ENCODE measurements at places on chromosomes 4 and X.

DNA sequence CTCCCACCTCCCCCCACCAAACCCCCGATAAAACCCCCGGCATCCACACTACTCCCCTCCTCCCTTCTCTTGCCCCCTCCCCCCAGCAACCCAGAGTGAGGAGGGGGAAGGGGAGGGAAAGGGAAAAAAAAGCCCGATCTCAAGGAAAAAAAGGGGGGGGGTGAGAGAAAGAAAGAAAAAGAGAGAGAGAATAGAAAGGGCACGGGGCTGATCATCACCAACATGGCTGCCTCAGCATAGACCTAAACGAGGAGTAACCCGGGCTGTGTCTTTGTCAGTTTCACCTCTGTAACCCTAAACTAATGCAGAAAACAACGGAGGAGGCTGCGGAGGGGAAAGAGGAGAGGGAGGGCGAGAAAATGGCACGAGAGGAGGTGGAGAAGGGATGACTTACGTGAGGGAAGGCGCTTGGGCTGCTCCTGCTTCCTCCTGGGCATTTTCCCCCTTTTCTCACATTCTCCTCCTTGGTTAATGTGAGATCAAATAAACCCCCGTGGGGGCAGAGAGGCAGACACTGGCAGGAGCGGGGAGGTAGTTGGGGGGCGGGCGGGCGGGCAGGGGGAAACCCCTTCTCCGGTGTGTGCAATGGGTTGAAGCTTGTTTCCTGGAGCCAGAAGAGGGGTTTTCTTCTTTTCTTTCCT lies 532 bp downstream of the ZNF827 start:
- DNase-seq, result peak; percentile 41

GRCh38 chr4:7015383-7016035 lies 27.7 kb upstream of the TADA2B start:
- DNase-seq, result no peak

- peak; percentile 94 for DNase-seq
Observed at GRCh38 chr4:80500613-80501012, 165.1 kb downstream of the CFAP299 start.

DNA sequence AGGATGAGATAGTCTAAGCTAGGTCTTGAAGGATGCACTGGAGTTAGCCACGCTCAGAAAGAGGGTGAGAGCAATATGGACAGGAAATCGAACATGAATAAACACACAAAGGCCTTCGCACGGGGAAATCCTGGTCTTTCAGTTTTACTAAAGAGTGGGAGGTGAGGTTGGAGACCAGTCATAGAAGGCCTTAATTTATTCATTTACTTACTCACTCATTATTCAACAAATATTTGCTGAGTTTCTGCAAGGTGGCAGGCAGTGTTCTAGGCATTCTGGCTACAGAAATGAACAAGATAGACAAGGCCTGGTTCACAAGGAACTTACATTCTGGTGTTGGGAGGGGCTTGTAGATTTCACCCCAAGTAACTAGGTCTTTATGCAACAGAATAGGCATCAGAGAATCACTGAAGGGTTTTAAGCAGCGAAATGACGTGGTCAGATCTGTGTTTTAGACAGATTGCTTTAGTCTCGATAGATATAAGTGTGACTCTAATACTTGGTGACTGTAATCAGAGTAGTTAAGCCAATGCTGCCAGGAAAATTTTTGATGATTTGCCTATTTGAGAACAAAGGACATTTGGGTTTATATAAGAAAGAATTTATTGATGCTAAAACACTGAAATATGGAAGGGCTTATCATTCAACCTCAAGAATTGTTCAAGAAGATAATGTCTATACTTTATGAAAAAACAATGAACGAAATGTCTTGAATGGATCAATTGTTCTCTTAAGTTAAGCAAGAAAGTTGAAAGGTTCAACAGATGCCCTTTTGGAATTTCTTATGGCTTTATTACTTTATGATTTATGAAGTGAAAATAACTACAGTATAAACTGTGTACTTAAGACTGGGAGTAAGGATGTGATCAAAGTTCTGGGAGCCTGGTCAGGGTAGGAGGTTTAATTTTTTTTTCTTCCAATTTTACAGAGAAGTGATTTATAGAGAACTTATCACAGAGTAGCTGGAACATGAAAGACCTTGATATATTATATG lies 184.4 kb upstream of the CASK start:
- DNase-seq, result no peak

GRCh38 chr4:3508542-3508941 lies 23.7 kb downstream of the LRPAP1 start:
- no peak for DNase-seq

GRCh38 chrX:9189286-9189685 lies 155.4 kb upstream of the FAM9B start:
- DNase-seq, result peak; percentile 18

- peak; percentile 43 for DNase-seq
Observed at GRCh38 chrX:30702736-30703135, 49.5 kb downstream of the GK start.

DNA sequence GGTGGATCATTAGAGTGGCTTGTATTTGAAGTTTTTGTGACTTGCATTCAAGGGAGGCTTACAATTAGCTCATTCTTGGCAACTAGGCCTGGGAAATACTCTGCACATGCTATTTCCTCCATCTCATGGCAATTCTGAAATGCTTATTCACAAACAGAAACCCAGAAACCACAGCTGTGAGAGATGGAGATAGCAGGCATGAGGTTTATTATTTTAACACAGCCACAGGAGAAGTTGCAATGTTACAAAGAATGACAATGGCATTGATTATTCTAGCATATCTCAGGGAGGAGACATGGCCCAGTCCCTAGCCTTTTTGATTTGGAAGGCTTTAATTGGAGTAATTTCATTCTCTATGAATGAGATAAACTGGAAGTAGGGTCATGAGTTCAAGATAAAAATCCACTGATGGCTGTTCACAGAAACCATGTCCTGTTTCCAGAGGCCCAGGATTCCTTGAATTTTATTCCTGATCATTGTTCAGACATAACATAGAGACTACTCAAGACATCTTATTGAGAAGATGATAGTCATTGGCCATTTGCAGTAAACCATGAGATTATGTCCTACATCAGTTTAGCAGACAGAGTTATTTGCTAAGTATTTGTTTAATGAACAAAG lies 123.9 kb downstream of the MID1 start:
- DNase-seq, result peak; percentile 78

GRCh38 chr4:69617083-69617694 lies 22.3 kb downstream of the UGT2A2 start:
- DNase-seq, result peak; percentile 71

- no peak for DNase-seq
Observed at GRCh38 chr4:82705169-82705927, 93.2 kb downstream of the SCD5 start.

- DNase-seq, result peak; percentile 3
Observed at GRCh38 chr4:3009422-3009821, 46.1 kb downstream of the GRK4 start.

- DNase-seq, result no peak
Observed at GRCh38 chr4:132344924-132345828, 803.9 kb upstream of the PCDH10 start.

DNA sequence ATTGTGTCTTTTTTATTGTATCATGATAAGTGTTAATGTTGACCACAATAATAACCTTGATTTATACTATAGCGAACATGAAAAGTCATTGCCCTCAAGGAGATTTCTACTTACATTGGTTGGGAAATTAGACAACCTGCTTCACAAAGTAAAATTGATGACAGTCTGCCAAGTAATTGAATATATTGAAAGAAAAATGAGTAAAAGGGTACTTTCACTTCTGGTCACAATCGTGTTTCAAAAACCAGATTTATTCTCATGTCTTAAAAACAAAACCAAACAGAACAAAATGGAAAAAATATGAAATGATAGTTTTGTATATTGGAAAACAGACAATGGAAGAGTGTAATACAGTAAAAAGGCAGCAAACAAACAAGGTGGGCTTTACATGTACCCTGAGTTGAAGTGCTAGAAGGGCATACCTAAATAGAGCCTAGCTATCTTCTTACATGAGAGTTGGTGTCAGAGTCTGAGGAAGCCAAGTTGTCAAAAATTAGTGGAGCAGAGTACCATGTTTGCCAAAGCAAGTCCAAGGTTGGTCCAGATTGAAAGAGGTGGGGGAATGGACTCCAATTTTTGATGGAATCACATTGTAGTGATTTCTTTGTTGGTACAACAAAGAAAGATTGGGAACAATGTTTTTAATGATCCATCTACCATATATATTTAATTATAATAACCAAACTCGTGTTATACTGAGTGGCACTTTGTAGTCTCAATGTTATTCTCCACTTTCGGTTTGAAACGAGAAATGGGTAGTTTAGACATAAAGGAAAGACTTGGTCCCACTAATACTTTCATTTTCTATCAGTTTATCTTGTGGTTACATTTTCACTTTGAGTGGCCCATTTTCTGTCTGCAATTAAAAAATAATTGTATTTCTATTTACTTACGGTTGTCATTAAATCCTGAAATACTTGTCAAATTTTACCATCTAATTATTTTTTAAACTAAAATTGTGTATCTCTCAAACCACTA lies 775.6 kb downstream of the STIM2 start:
- DNase-seq, result no peak

- DNase-seq, result no peak
Observed at GRCh38 chrX:120755066-120755846, 120.4 kb downstream of the CT47B1 start.

- DNase-seq, result no peak
Observed at GRCh38 chr4:52249581-52249980, 198.5 kb downstream of the SPATA18 start.

GRCh38 chrX:103157496-103158316 lies 57.2 kb upstream of the BEX4 start:
- peak; percentile 40 for DNase-seq

DNA sequence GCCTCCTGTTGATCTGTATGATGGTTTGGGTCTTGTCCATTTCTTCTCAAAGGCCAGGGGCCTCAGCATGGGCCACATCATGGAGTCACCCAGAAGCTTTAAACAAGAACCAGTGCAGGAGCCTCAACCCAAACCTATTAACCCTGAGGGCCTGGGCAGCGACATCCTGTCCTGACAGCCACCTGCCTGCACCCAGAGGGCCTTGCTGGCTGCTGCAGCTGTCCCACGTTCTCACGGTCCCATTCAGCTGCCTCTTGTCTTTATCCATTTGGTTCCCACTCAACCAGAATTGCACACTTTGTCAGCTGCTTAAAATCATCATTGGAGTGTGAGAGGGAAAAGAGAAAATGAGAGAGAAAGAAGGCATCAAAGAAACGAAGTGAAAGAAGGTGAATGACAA lies 21.6 kb downstream of the C4orf50 start:
- DNase-seq, result peak; percentile 18

GRCh38 chr4:173245952-173246351 lies 77.3 kb downstream of the GALNT7 start:
- DNase-seq, result no peak
